ENCODE measurements at places on chromosomes 1 and 21.

GRCh38 chr1:152162792-152163463 lies 3.9 kb upstream of the RPTN start:
- peak; percentile 97 for DNase-seq

GRCh38 chr1:93763704-93764365 lies 82.2 kb upstream of the BCAR3 start:
- peak; percentile 71 for DNase-seq

DNA sequence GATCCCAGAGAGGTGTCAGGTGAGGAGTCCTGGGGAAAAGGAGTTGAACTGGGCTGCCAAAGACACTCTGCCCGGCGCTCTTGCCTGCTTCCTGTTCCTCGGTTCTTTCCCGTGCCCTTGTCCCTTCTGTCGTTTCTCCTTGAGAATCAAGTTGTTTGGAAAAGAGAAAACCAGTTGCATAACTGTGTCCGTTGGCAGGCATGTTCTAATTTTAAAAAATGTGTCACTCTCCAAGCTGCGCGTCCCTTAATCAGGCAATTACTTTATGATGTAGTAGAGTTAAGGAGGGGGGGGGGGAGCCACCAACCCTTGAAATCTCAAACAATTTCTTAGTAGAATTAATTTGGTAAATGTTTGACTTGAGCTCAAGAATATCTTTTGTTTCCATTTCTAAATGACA lies 105.9 kb upstream of the IGSF21 start:
- DNase-seq: no peak

DNA sequence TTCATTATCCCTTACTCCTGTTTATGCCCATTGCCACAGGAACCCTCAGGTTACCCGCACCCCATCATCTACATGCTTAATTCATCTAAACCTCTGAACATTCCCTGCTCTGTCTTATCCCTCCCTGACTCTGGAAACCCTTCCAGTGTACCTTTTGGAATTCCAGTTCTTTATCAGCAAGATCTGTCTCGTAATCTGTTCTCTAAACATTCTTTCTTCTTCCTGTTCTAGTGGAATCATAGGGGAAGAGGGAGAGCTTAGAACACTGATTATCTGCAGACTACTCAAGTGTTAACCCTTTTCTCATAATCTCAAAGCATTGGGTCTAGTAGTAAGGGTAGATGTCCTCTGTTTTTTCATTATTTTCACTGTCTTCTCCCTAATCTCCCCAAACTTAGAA lies 159.8 kb downstream of the PIK3R3 start:
- no peak for DNase-seq

DNA sequence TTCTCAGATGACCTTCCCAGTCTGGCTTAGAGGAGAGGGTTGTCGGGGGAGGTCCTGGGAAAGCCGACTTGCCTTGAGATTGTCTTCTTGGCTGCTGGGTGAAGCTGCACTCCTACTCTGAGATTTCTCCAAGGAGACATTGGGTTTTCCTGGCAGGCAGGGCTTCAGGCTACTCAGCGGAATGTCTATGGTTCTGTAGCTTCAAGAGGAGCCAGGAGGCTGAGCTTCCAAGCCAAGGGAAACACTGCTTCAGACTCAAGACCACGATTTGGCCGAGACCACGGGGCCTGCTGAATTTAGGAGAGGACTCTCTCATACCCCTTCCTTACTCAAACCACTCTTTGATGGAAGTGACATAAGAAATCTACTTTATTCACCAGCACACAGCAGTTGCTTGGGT lies 67.8 kb downstream of the NTMT2 start:
- DNase-seq: no peak

DNA sequence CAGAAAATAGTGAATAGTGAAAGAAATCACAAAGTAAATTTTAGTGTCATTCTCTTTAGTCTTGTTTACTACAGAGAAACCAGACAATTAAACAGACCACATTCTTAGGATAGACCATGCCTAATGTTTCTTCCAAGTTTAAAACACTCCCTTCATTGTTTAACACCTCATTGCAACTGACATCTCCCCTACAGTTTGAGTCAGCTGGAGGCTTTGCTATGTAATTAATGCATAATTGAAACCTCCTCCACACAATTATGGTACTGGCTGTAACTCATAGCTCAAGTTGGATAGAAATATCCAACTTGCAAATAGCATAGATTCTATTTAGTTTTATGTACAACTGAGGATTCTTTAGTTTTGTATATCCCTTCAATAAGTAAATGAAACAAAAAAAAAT lies 35.2 kb upstream of the B3GALT2 start:
- peak; percentile 15 for DNase-seq

DNA sequence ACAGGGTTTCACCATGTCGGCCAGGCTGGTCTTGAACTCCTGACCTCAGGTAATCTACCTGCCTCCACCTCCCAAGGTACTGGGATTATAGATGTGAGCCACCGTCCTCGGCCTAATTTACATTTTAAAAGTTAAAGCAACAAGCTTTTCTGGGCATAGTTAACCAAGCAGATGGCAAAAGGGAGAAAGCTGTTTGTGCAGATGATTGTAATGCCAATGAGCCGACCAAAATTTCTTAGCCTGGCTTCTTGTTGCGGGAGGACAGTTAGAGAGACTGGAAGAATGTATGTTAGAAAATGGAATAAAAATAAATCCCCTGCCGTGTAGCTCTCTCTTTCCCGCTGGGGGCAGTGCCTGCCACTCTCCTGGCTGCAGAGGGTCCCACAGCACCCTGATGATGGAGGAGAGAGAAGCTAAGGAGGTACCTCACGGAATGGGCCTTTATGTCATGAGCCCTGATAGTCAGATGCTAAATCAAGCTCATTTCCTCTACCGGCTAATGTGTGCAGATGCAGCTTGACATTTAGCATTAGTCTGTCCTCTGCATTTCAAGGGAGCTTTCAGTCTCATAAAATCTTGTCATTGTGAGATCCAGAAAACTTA lies 87.2 kb downstream of the HHAT start:
- DNase-seq: no peak

DNA sequence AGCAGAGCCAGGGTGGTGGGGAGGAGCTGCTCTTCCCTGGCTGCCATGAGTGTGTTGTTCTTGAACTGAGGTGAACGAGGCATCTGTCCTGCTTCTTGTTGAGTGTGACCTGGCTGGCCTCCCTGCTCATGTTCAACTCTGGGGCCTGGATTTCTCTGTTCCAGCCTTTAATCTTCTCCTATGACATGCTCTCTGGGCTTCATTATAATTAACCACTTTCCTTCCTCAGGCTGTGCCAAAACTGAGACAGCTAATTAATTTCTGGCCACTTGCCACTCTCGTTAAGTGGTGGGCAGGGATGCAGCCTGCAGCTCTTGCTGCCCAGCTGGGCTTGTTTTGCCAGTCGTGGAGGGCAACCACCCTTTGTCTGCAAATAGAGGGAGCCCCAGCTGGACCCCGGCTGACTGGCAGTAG lies 23.3 kb downstream of the OPRD1 start:
- DNase-seq: no peak

GRCh38 chr1:234842726-234843641 lies 233.0 kb upstream of the IRF2BP2 start:
- DNase-seq: peak; percentile 23

DNA sequence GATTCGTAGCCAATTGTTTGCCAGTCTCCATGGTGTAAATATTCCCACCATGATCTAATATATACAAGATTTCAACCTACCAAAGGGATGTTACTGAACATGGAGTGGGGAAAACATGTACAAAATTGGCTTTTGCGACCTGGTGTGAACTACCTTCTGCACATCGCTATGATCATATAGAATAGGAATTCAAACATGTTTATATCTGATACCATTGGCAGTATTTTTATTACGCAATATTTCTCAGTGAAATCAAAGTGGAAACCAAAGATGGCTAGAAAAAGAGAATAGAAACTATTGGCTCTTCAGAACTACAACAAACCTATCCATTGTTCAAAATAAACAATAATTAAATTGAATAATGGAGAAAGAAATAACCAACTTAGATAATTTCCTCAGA lies 285.1 kb downstream of the TPR start:
- DNase-seq: no peak

DNA sequence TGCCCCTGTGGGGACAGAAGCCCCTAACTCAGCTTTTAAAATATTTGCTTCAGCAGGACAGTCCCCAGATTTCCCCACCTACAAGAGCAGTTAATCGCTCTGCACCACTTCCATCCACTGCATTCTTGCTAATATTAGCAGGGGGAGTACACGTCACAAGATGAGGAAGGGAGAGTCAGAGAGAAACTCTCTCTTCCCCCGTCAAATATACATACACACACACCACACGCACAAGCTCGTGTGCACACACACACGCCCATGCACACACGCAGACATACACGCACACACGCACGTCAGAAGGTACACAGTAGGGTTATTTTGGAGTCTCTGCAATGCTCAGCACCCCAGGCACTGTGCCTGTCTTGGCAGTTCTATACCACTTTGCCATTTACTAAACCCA lies 2.1 kb downstream of the CLCA1 start:
- no peak for DNase-seq

- DNase-seq: peak; percentile 51
Observed at GRCh38 chr1:174534789-174535188, 87.0 kb downstream of the GPR52 start.

- DNase-seq: no peak
Observed at GRCh38 chr1:55153031-55153430, 62.1 kb downstream of the USP24 start.

DNA sequence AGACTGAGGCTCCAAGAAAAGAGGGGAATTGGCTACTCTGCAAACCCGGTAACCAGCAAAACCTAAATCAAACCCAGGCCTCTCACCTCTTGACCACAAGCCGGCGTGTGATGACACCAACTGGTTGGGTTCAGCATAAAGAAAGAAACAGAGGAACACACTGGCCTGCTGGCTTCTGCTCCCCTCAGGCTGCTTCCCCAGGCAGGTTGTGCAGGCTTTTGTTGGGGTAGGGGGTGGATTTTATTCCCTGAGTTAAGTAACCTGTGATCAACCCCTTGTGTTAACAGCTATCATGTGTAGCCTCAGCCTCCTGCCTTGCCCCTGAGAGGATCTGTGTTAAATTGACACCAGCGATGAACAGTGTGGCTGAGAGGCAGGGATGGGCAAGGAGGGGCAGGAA lies 111.6 kb upstream of the ZBTB40 start:
- no peak for DNase-seq

DNA sequence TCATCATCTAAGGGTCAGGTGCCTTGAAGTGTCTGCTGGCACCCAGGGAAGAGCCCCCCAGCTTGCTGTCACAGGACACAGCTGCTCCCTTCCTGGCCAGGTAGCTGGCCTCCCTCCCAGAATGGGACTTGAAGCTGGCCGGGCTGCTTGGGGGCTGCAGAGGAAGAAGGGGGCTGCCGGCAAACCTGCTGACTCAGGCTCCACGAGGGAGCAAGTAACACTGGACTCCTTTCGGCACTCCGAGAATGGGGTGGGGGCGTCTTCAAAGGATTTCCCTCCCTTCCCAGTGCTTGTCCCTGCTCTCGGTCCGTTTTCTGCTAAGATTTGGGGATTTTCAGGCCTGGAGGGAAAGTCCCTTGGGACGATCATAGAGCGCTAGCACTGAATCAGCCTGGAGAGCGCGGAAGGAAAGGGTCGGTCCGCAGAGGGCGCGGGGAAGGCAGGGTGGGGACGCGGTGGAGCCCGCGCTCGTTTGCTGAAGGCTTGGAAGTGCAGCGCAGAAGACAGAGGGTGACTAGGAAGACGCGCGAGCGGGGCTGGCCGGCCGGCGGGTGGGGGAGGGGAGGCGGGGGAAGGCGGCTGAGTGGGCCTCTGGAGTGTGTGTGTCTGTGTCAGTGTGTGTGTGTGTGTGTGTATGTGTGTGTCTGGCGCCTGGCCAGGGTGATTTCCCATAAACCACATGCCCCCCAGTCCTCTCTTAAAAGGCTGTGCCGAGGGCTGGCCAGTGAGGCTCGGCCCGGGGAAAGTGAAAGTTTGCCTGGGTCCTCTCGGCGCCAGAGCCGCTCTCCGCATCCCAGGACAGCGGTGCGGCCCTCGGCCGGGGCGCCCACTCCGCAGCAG lies at the start of gene CSF1:
TSS of gene CSF1 (plus strand) at position 727 of the 840 bp plus-strand sequence. CDS start 175 bp downstream, outside the sequence.
- DNase-seq: peak; percentile 88

DNA sequence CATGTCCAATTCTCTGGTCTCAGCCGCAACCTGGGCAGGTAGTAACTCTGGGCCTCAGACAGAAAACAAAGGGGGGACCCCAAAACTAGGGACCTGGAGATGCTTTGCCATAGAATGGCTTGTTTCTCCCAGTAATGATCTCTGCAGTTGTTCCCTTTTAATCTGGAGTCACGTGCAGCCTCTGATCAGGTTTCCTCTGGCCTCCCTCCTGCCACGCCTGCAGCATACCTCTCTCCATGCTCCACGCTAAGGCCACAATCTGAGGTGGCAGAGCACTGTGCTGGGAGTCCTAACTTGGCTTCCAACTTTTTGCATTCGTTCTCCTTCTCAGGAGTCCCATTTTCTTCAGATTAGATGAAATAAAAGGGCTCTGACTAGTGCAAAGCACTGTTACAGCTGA lies 1.9 kb downstream of the PABPC4 start:
- no peak for DNase-seq

DNA sequence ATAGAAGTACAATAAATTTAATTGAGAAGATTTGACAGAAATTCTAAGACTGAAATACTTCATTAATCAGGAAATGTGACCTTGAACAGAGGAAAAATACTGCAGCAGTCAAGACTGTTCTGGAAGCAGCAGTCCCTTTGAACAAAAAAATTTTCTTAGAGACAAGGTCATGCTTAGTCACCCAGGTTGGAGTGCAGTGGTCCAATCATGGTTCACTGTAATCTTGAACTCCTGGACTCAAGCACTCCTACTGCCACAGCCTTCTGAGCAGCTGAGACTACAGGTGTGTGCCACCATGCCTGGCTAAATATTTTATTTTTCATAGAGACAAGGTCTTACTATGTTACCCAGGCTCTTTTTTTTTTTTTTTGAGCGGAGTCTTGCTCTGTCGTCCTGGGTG lies 1.9 kb upstream of the CCDC30 start:
- DNase-seq: no peak

- DNase-seq: no peak
Observed at GRCh38 chr1:73803380-73803779, 394.6 kb downstream of the LRRIQ3 start.

GRCh38 chr1:9010781-9011323 lies 15.4 kb downstream of the SLC2A7 start:
- DNase-seq: no peak
